ENCODE measurements at places on chromosomes 12 and 14.

GRCh38 chr12:510071-510825, 50.5 kb downstream of the B4GALNT3 start:
- DNase-seq: no peak
- H3K27me3 ChIP-seq: no peaks in the 10 kb centered on the region
- H3K36me3 ChIP-seq: no peaks in the 10 kb centered on the region
- peaks cover 27% of the 10 kb centered on the region for H3K4me1 ChIP-seq
- no peak overlapping the region for H3K4me3 ChIP-seq

GRCh38 chr12:81572411-81572810, 186.7 kb downstream of the PPFIA2 start:
- DNase-seq: no peak
- no peak overlapping the region for H3K4me3 ChIP-seq
- no peak overlapping the region for H3K27ac ChIP-seq
- H3K4me1 ChIP-seq: no peaks in the 10 kb centered on the region
- no peaks in the 10 kb centered on the region for H3K36me3 ChIP-seq

- no peak for DNase-seq
- H3K4me1 ChIP-seq: no peaks in the 10 kb centered on the region
- no peaks in the 10 kb centered on the region for H3K27me3 ChIP-seq
- H3K27ac ChIP-seq: no peak overlapping the region
- no peaks in the 10 kb centered on the region for H3K36me3 ChIP-seq
Measured at GRCh38 chr14:91521061-91521640, 11.0 kb upstream of the PPP4R3A start.

DNA sequence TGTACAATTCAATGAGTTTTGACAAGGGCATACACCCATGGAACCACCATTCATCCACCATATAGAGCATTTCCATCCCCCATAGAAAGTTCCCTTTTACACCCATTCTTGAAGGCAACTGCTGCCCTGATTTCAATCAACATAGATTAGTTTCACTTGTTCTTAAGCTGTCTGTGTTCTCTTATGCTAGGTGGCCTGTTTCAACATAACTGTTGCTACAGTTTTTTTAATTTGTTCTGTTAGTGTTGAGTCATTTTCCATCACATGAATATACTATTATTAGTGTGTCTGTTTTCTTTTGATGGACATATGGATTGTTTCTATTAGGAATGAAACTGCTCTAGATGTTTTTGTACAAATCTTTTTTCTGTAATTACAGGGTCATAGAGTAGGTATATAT, 123.4 kb downstream of the PTPRQ start:
- no peak overlapping the region for H3K4me3 ChIP-seq
- H3K27ac ChIP-seq: no peak overlapping the region
- H3K4me1 ChIP-seq: no peaks in the 10 kb centered on the region
- H3K27me3 ChIP-seq: no peaks in the 10 kb centered on the region
- DNase-seq: no peak

GRCh38 chr12:46771268-46771827, 54.4 kb downstream of the SLC38A4 start:
- H3K4me1 ChIP-seq: peaks cover 17% of the 10 kb centered on the region
- no peaks in the 10 kb centered on the region for H3K36me3 ChIP-seq

GRCh38 chr12:127054531-127054930, 1212.4 kb upstream of the TMEM132C start:
- no peak for DNase-seq
- no peaks in the 10 kb centered on the region for H3K27me3 ChIP-seq
- no peaks in the 10 kb centered on the region for H3K4me1 ChIP-seq
- no peaks in the 10 kb centered on the region for H3K36me3 ChIP-seq
- no peak overlapping the region for H3K27ac ChIP-seq

DNA sequence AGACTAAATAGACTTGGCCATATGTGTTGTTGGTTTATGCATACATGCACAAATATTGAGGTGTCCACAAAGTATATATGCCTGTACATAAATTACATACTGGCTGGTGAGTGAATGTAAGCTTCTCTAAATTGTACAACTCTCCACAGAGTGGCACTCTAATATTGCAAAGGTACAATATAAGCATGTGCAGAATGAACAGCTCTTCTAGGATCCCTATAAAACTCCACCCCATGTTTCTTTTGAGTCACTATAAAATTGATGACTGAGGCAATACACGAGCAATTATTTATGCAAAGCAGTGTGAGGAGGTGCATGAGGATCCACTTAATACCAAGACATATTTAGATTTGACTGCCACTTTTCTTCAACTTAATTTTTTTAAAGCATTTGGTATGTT, 172.2 kb downstream of the NAV3 start:
- no peaks in the 10 kb centered on the region for H3K4me1 ChIP-seq
- peaks cover 3% of the 10 kb centered on the region for H3K36me3 ChIP-seq
- DNase-seq: no peak
- H3K27ac ChIP-seq: no peak overlapping the region
- H3K4me3 ChIP-seq: no peak overlapping the region
- H3K27me3 ChIP-seq: no peaks in the 10 kb centered on the region

DNA sequence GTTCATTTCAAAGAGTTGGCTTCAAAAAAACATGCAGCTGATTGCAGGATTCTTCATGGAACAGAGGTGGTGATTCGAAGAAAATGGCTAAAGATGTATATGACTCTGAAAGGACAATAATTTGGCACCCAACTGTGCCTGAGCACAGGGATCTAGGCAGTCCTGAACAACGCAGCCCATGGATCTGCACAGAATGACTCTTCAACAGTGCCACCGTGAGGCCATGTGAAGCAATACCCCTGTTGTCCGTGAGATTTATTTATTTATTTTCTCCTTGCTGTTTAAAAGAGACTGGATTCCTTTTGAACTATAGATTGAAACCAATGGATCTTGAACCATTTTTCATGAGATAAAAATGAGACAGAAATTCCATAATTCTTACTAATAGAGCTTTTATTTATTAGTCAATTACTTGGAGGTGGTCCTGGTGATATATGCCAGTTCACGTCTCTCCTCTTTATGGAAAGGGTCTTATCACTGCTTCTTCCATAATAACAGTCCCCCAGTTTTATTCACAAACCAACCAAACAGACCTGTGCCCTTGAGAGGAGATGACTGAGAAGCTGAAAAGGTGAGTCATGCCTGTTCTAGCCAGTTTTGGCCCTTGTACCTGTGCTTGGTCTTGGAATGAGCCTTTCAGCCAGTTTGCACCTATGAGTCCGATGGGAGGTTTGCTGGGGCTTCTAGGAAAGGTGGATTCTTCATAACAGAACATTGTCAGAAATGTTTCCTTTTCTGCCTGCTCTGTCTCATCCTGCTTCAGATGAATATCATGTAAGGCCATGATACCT, 1598.3 kb downstream of the AACS start:
- no peaks in the 10 kb centered on the region for H3K4me1 ChIP-seq
- H3K36me3 ChIP-seq: no peaks in the 10 kb centered on the region
- H3K27ac ChIP-seq: no peak overlapping the region

- H3K27ac ChIP-seq: no peak overlapping the region
- no peaks in the 10 kb centered on the region for H3K27me3 ChIP-seq
- H3K36me3 ChIP-seq: peaks cover 95% of the 10 kb centered on the region
- no peaks in the 10 kb centered on the region for H3K4me1 ChIP-seq
Measured at GRCh38 chr12:101305226-101305779, 25.4 kb downstream of the UTP20 start.

All from suprapubic skin (tissue), 4 donors.